ENCODE measurements at places on chromosomes 6 and 20.

- no peak for DNase-seq
These were observed 43.6 kb downstream of the MDGA1 start for GRCh38 chr6:37653933-37654565.

- DNase-seq, result no peak
These were observed 41.2 kb downstream of the BTBD3 start for GRCh38 chr20:11958855-11959254.

GRCh38 chr20:21179757-21180156 lies 53.9 kb downstream of the KIZ start:
- no peak for DNase-seq

- peak; percentile 82 for DNase-seq
These were observed 160.4 kb downstream of the RALGAPA2 start for GRCh38 chr20:20552076-20552475.

DNA sequence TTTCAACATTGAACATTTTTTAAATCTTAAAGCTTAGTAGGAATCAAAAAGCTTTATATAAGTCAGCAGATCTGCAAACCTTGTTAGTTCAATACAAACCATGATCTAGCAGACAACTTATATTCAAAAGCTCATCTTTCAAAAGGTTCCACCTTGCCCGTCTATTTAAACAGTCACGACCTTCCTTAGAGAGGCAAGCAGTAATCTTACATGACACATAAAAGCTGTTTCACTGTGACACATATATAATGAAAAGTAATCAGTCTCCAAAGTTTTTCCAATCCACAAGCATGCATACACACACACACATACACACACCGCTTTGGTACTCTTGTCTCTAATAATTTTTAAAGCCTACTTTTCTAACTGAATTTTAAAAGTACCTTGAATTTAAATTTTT lies 12.9 kb downstream of the SOD2 start:
- DNase-seq, result no peak

GRCh38 chr6:105874835-105875626 lies 211.1 kb upstream of the PRDM1 start:
- DNase-seq, result no peak

- no peak for DNase-seq
These were observed 158.1 kb downstream of the QKI start for GRCh38 chr6:163572612-163573011.
